Trophoblast cell (in vitro differentiated cells and primary cell): ENCODE measurements at places on chromosomes 2 and 18.

DNA sequence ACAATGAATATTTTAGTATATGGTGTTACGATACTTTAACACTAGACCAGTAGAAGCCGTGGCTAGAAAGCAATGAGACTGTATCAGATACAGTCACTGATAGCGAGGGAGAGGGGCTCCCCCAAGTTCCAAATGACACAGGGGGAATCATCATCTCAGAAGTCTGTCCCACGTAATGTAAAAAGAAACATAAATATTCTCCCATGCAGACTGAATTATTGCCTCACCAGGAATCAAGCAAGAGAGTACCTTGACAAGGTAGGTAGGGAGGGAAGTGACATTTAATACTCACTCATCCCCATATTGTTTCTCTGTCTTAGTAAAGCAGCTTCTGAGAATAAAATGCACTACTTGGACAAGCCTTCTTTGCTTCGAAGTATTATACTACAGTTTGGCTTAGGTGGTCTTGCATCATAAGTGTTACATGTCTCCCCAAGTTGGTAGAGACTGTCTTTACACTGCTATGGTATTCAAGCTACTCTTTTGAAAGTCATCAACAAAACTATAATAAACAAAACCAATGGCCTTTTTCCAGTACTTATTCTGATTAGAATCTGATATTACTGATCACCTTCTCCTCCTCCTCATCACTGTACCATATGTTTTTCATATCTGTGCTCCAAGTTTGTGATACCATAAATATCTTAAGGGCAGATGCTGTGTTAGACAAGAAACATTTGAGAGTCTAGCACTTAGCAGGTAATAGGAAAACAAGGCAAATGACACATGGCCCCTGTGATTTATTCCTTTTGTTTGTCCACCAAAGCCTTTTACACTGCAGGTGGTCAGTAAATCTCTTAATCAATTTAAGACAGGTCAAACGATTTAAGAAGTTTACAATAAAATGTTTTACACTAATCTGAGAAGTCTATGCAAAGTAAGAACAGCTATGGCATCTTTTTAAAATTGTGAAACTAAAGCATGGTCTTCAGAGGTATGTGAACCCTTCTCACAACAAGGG lies 2.7 kb downstream of the LAPTM4A start:
- no peak for DNase-seq

DNA sequence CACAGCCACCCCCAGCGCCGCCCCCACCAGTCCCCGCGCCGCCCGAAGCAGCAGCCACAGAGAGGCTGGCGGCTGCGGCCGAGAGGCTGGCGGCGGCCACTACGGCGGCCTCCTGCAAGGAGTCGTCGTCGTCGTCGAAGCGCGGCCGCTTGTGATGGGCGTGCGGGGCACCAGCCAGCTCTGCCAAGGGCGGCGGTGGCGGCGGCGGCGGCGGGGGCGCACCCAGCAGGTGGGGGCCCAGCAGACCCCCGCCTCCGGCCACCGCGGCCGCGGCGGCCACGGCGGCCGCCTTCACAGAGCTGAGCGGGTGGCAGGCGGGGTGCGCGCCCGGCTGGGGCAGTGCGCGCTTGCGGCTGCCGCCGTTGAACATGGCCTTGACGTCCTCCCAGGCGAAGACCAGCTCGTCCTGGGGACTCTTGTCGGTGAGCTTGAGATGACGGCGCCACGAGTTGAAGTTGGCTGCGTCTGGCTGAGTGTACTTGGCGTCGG lies 3.3 kb downstream of the SKOR2 start:
- DNase-seq: no peak

GRCh38 chr2:48826986-48827385 lies 71.5 kb upstream of the LHCGR start:
- no peak for DNase-seq

- DNase-seq: no peak
Observed at GRCh38 chr2:71671895-71672825, 218.8 kb downstream of the DYSF start.

GRCh38 chr2:172233987-172234715 lies 131.5 kb upstream of the DLX2 start:
- DNase-seq: no peak
